Gastroesophageal sphincter (tissue), 4 donors: ENCODE measurements at places on chromosomes 4 and X. TPM values are rescaled to one million over a fixed set of nuclear protein-coding genes. Genes with fewer than 3 reads are reported as not detected.
A peak's percentile ranks its signal among the peaks of the same experiment; 100 is the strongest.

DNA sequence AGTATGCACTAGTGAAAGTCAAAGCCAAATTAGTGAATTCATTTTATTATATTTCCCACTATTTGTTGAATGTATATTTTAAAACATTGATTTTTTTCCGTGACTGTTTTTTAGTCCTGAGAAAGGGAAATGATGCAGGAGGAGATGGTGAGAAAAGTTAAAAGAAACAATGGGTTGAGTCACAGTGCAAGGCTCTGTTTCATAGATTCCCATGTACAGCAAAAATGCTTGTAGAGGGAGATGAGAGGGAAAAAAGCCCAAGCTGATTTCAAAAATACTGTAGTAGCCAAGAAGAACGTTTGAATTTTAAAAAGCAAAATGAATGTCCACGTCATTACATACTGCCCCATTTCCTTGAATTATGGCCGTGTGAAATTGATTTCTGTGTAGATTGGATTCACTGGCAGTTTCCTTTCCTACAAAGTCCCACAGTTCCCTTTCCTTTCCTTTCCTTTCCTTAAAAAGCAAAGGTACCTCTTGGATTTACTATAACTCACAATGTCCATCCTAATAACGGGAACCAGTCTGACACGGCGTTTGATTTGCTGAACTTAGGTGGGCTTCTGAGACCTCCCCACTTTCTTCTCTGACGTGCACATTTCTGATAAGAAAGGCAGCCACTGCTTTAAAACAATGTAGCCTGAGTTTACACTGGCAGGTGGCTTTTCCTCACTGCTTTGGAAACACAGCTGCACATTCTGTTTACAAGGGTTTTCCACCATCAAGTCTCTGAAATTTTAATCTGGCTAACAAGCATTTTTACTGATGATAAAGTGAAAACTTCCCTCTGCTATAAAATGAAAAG is 63.7 kb downstream of the SPCS3 start:
- no peak for ATAC-seq

DNA sequence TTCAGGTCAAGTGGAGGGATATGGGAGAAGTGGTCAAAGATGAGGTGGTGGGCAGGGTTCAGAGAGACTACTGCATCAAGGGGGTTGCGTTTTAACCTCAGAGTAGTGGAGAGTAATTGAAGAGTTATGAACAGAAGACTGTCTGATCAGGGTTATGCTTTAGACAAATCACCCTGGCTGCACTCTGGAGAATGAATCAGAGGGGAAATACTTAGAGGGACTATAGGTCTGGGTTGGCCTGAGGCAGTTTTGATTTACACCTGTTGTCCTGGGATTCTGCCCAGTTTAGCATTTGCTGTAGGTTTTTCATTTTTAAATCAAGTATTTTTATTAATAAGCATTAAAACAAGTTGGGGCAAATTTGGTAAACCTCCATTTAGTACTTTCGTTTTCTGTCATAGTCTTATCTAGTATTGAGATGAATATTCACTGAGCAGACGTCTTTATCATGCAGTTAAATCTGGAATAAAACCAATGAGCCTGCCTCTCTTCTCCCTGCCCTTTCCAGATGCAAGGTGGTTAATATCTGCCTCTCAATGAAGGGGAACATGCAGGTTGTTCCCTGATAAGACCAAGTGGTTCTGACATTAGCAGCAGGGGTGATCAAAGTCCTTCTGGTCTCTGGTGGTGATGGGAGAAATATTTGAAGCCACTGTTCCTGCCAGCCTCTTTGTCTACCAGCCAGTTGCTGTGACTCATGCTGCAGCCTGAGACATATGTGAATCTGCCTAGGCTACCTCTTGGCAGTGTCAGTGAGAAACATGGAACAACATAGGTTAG is 116.0 kb upstream of the RPS6KA3 start:
- ATAC-seq: no peak

DNA sequence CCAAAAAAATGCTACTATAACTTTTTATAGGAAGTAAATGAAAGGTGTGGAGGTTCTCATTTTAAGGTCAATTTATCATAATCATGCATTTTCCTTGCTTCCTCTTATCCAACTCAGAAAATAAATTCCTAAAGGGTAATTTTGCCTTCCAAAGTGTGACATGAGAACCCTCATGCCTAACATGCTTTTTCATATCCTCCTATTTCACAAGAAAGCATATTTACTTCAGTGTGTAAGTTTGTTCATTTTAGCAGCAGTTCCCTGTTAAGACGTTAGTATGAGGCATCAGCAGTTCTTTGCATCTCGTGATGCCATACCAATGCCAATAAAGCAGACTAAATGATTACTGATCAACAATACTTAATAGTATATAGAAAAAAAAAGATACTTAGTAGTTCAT is 18.4 kb downstream of the WDFY3 start:
- peak; percentile 31 for ATAC-seq

GRCh38 chr4:25697516-25697915 is 41.9 kb downstream of the SLC34A2 start:
- no peak for ATAC-seq

- no peak for ATAC-seq
Observed at GRCh38 chr4:113263274-113263673, 213.8 kb downstream of the ANK2 start.

DNA sequence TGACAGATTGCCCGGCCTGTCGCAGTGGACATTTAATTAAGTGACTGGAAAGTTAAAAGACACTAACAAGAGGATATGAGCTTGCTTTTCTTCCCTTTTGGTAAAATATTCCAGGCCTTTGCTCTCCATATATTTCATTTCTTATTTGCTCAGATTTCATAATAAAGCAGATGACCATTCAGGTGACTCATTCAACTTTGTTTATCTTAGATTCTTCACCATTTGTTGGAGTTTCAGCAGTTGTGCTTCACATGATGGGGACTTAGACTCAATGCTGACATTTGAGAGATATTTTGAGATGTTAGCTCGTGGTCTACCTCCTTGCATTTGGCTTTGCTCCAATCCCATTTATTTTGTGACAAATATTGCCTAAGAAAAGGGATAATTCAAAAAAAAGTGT is 312.2 kb downstream of the ARHGAP24 start:
- peak; percentile 63 for ATAC-seq

GRCh38 chr4:54318904-54319303 is 89.8 kb downstream of the PDGFRA start:
- ATAC-seq: peak; percentile 34

DNA sequence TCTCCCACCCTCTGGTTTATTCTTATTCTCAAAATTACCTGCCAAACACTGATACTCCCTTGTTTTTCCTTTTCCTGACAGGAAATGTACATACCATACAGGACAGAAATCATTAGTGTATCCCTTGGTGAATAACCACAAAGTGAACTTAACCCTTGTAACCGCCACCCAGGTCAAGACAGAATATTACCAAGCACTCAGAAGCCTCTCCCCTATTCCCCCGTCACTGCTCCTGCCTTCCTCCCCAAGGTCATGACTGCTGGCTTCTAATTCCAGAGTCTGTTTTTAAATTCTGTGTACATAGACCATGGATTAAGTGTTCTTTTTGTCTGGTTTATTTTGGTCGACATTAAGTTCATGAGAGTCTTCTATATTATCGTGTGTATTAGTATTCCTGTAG is 37.7 kb downstream of the HTT start:
- no peak for ATAC-seq

- ATAC-seq: no peak
Observed at GRCh38 chrX:134431894-134432293, 28.1 kb upstream of the HPRT1 start.

The GYPB gene
- total RNA-seq: not detected

DNA sequence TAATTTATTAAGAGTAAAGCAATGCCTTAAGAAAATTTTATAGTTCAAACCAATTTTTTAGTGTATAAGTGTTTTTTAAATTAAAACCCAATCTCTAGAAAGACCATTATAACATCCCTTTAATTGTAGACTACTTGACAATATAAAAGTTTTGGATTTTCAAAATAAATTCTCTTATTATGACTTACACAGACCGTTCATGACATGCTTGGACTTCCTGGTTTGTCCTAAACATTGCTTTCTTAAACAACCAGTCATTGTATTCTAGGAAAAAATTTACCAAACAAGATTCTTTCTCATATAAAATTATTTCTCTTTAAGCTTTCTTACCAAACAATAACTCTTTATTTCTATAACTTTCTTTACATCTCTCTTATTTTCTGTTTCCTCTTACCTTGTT is 49.0 kb upstream of the CXorf51A start:
- ATAC-seq: no peak

- no peak for ATAC-seq
Observed at GRCh38 chrX:40081679-40082068, 16.1 kb downstream of the BCOR start.

DNA sequence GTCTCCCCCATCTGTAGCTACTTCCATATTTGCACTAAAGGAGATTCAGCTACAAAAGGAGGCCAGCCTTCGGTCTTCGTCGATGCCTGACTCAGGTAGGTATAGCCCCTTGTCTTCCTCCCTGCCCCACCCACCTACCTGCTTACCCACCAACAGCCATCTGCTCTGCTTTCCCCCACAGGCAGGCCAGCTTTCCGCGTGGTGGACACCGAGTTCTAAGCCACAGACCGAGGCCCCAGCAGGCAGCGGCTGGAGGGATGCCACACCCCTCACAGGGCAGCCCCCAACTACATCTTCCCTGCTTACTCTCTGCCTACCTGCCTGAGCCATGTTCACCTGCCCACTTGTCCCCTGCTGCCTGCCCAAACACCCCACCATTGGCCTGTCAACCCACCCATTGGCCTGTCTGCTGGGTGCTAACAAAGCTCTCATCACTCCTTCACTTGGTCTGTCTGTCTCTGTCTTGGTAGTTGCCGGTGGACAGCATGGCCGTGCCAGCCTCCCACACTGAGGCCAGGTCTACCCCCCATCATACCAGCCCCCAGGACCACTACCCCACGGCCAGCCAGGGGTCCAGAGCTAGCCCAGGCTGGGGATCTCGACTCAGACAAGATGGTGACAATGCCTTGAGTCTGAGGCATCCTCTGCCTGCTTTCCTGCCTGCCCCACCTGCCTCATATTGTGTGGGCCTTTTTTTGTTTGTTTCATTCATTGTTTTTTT is 4.1 kb upstream of the USP11 start:
- ATAC-seq: no peak

DNA sequence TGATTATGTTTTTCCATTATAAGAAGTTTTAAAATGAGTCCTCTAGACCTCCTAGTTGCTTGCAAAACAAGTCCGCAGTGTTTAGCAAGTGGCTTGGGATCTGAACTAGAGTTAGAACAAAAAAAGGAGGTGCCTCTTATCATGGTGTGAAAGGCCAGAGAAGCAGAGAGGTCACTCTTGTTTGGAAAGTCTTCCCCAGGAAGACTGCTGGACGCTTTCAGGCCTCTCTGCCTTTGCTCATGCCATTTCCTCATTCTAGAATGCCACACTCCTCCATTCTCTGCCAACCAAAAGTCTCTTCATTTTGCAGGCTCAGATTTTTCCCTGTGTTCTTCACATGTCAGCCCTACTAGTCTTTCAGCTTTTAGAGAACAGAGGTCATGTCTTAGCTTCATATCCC is 14.9 kb downstream of the PARM1 start:
- no peak for ATAC-seq

The TCEAL9 gene
- 83.5 TPM for total RNA-seq

DNA sequence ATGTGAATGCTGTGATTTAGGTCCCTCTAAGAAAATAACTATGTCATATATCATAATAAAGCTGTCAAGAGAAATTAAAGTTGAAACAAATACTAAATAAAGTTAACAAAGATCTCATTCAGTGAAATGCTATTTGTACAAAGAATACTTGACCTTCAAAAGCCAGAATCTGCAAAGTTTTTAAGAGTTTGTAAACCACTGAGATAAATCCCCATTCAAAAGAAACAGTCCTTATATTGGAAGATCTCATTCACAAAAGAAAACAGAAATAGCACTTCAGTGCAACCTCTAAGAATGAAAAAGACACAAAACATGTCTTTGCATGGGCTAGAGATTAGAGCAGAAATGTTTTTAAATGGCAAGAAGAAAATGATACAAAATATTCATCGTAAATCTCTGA is 149.1 kb upstream of the USP38 start:
- no peak for ATAC-seq

DNA sequence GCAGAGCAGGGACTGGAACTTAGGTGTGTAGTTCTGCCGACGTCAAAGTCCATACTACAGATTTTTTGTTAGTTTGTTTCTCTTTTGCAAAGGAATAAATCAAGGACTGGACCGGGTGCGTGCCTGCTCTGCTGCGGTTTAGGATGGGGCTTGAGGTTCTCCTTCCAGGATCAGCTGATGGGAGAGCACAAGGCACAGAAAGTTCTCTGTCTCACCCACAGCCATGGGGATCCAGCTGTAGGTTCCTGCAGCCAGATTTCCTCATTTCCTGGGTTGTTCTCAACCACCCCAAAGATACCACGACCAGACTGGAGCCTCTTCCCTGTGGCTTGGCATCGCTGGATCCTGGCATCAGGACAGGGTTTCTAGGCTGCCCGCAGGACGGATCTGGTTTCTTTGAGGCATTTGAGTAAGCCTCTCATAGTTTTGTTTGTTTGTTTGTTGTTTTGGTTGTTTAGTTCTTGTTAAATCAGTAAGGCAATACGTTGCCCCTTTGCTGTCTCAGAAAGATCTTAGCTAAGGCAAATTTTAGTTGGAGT is 789 bp upstream of the SRPX start:
- peak; percentile 1 for ATAC-seq

The PPBP gene
- total RNA-seq: not detected

DNA sequence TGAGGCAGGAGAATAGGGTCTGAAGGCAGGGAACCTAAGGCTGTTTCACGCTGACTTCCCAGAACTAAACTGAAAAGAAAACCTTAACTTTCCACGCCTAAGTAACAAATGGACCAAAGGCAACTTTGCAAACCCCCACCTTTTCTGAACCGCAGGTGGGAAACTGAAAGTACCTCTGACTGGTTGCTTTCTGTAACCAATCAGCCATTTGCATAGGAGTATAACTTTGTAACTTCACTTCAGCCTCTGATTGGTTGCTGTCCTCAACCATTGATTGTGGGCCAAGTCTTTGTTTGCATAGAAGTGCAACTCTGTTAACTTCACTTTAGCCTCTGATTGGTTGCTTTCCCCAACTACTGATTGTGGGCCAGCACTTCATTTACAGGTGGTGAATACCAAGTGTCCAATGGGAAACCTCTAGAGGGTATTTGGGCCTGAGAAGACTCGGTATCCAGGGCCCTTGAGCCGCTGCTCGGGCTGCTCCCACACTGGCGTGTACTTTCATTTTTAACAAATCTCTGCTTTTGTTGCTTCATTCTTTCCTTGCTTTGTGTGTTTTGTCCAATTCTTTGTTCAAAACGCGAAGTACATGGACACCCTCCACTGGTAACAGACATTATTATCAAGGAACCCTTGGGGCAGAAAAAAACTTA is 121.6 kb upstream of the CBR4 start:
- ATAC-seq: no peak

The SMIM9 gene
- total RNA-seq: not detected
